ENCODE measurements at places on chromosomes 1 and 21.

DNA sequence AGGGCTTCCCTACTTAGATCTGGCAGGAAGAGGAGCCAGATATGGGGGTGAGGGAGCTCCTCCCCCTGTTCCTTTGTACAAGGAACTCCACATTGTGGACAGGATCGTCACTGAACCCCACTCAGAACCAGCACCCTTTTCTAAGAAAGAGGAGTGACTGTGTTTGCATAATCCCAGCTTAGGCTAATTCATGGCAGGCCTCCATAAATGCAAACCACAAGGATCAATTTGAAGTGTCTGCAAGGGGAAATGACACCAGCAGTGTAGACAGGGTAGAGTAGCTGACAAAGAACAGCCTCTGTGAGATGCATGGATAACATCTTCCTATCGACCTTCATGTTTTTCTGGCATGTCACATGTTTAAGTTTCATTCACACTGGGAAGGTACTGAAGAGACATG lies 11.7 kb downstream of the MX1 start:
- DNase-seq, result no peak

DNA sequence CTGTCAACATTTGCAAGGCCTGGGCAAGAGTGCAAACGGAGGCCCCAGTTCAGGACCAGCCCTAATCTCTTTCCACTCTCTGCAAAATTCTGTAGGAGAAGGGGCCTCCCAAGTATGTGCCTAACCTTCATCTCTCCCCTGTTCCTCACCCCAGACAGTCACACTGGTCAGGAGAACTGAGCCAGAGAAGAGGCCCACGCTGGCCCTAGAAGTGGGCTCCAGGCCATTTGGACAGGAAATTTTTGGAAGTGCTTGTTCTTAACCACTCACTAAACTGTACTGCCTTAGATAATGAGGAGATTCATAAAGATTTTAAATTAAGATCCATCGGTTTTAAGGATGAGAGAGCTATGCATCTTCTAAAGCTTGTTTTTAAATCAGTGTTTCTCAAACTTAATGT lies 129.7 kb upstream of the ADGRL2 start:
- no peak for DNase-seq

DNA sequence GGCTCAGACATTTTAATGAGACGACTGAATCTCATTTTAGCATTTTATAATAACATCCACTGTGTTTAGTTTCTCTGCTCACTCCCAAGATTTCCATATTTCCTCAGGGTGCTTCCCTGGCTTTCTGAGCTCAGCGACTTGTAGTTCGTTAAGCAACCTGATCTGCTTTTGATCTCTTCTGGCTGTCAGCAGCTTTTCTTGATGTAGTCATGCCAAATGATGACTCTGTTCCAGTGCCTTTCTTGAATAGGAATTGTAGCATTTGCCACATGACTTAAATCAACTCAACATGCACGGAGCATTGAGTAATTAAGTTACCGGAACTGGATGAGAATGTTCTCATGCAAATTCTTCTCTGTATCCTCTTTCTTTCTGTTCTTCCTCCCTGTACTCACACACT lies 246.1 kb downstream of the FMN2 start:
- no peak for DNase-seq

GRCh38 chr1:181255270-181255929 lies 166.9 kb downstream of the IER5 start:
- DNase-seq, result no peak

GRCh38 chr21:31232344-31232743 lies 111.7 kb downstream of the TIAM1 start:
- DNase-seq, result no peak

- no peak for DNase-seq
Measured at GRCh38 chr1:231103961-231104360, 57.9 kb upstream of the TRIM67 start.

- no peak for DNase-seq
Measured at GRCh38 chr1:72435025-72435424, 152.7 kb upstream of the NEGR1 start.
